ENCODE measurements at places on chromosomes 16 and 17.

DNA sequence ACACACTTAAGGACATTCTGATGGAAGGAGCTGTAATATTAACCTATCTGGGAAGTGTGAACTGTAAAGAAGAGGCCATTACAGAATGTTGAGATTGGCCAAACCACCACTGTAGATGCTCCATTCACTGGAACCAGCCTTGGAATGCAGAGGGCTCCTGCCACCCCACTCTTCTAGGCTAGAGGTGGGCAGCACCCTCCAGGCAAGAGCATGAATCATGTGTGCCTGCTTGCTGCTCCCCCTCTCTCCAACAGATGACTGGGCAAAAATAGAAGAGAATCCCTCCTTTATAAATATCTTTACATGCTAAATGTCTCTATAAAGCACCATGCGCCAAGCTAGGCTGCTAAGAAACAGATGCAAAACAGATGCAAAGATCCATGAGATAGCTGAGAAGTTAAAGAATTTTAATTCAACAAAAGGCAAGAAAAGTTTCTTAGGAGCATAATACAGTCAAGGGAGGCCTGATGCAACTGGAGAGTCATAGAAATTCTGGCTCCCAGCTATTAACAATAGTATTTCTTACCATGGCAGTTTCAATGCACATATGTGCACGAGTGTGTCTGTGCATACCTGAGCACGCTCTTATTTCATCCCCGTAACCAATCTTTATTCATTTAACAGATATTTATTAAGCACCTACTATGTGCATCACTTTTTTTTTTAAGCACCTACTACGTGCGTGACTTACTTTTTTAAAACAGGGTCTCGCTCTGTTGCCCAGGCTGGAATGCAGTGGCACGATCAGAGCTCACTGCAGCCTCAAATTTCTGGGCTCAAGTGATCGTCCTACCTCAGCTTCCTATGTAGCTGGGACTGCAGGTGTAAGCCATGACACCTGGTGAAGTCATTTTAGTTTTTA, 53.6 kb downstream of the GRIN2A start:
- no peak for DNase-seq

GRCh38 chr17:48998587-48999440, 1.6 kb downstream of the IGF2BP1 start:
- no peak for DNase-seq

DNA sequence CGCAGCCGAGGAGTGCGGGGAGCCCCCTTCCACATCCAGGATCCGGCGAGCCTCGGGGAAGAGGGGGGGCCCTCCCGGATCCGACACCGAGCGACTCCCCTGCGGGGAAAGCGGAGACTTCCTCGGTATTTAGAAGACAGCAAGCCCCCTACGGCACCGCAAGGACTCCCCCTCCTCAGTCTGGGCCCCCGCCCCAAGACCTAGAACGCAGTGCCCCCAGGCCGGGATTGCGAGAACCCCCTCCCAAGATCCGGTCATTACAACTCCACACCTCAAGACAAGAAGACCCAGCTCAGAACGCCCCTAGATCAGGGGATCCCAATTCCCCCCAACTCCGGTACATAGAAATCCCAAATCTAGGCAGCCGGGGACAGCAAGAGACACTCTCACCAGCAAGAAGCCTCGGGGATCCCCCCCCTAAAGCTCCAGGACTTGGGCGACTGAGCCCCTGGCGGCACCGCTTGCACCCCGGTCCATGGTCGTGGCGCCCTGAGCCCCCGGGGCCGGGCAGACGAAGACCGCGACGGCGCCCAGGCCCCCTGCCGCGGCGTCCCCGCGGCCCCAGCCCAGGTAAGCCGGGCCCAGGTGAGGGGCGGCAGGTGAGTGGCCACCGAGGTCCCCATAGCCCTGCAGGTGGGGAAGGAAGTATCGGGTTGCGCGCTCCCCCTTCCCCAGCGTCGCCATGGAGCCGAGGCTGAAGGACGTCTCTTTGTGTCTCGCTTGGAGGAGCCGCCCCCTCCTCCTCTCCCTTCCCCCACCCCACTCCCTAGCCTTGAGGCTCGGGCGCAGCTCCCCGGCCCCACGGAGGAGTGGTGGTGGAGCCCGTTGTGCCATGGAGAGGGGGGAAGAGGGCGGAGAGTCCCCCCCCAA, 641 bp downstream of the SBK1 start:
- peak; percentile 64 for DNase-seq

DNA sequence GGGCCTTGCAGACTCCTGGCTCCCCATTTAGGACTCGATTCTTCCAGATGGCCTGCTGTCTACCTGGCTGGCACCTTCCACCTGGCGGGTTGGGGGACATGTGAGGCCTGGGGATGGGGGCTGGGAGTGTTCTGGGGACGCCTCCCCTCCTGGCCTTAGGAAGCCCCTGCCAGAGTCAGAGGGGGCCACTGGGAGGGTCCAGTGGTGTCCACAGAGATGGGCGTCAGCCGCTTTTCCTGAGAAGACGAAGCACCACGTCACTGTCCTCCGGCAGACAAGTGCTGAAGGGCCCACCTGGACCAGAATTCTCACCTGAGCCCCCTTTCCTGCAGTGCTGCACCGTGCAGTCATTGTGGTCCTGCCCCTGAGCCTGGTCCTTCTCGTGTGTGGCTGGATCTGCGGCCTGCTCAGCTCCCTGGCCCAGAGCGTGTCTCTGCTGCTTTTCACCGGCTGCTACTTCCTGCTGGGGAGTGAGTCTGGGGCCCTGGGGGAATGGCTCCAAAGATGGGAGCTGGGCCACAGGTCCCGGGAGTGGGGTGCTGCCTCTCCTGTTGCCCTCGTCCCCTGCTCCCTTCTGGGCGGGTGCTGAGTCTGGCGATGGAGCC, 2.9 kb downstream of the TMEM235 start:
- no peak for DNase-seq

DNA sequence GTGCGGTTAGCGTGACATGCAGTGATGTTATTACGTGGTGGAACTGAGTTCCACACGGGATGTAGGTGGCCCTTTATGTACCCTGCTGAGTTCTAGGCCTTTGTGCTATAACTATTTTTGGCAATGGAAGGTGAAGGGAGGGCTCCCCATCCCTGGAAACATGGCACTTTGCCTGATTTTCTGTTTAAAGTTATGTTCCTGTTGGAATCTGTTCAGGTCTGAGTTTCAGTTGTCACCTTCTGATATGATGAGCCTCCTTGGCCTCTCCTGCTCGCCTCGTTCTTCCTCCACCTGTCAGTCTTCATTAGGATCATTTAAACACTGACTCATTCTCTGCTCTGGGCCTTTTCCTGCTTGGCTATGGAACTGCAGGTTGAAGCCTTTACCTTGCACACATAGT, 200.6 kb downstream of the FTO start:
- DNase-seq = no peak

GRCh38 chr17:44361292-44362260, 2.1 kb downstream of the FAM171A2 start:
- peak; percentile 27 for DNase-seq

DNA sequence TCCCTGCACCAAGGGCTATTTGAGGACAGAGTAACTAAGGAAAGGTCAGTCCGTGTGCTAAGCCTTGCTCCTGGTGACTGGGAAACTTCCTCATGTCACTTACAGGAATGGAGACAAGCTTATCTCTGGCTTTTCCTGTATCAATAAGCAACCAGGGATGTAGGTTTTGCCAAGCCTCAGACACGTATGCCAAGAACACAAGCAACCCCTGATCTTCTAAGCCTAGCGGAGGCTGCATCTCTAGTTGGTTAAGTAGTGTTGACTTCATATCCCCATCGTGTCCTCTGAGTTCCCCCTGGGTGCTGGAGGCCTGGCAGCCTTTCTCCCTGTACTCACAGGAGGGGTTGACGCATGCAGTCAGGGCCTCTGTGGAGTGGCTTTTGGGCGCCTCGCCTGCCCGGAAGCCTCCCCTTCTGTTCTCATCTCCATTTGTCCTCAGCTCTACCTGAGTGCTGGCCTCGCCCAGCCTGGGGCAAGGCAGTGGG, 1.4 kb upstream of the C1QTNF1 start:
- no peak for DNase-seq

DNA sequence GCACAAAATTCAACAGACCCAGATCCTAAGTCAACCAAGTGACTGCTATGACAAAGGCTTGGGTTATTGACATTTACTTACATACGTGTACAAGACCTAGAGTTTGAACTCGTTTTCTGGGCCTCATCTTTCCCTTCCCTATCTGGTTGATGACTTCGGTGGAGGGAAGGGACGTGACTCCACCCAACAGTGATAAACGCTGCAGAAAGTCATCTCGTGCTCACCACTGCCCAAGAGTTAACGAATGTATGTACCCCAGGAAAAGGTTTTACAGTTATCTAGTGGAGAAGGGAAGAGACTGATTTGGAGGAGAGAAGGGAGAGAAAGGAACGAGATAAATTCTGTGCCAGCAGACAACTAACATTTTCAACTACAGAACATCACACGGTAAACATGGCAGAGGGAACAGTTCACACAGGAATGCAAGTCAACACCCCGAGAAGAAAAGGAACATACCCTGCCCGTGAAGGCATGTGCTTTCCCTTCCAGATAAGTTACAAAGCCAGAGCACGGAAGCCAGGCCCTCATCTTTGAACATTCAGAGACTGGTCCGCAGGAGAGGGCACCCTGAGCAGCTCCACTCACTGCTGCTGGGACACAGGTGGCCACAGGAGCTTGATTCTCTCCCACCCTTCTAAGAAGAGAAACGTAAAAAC, 13.9 kb upstream of the CYTH1 start:
- no peak for DNase-seq

- no peak for DNase-seq
These were observed 59.2 kb downstream of the CDK5R1 start for GRCh38 chr17:32546031-32546444.

- DNase-seq = no peak
These were observed 9.6 kb downstream of the PSMD7 start for GRCh38 chr16:74305978-74306784.

DNA sequence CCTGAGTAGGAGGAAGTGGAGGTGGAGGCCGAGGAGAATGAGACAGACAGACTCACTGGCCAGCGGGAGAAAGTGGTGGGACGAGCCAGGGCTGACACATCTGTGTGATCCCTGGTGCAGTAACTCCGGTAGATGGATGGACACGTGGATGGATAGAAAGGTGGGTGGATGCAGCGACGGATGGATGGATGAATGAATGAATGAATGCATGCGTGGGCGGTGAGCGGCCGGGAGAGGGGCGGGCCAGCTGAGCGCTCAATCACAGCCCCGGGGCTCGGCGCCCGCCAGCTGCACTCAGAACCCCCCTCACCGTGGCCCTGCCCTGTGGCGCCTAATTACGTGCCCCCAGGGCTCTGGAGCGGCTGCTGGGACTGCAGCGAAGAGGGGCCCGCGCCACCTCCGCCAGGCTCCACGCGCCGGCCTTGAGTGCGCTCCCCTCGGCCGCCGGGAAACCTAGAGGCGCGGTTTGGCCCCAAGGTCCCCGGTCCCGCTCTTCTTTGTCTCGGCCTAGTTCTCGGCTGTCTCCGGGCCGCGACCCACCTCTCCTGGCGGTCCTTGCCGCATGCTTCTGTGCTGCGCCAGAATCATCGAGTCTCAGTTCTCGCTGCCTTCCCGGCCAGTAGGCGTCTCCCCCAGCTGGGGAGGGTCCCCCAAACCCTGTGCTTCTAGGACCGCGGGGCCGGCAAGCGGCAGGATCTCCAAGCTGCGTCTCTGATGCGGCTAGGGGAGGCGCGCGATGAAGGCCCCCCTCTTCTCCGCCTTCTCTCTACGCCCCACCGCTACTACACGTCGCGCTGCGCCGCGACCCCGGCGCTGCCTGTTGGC, 41.0 kb downstream of the RAI1 start:
- no peak for DNase-seq

DNA sequence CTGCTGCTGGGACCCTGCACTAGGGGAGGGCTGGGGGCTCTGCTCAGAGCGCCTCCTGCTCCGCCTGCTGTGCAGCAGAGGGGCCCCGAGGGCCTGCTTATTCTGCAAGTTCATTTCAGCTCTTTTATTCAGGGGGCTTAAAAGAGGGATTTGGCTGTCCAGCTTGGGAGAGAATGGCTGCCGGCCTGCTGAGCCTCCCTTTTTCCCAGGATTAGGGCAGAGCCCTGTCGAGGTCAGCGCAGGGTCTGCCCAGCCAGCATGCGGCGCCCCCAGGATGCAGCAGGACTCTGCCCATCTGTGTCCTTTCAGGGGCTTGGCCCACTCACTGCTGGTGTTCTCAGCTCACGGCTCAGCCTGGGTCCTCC, 1.1 kb downstream of the SMIM5 start:
- DNase-seq = no peak

- no peak for DNase-seq
These were observed 2.7 kb upstream of the RRAD start for GRCh38 chr16:66927918-66928649.

- no peak for DNase-seq
These were observed 69.8 kb downstream of the TMEM100 start for GRCh38 chr17:55652825-55653224.

- no peak for DNase-seq
These were observed 24.8 kb upstream of the ASGR2 start for GRCh38 chr17:7139400-7139799.

DNA sequence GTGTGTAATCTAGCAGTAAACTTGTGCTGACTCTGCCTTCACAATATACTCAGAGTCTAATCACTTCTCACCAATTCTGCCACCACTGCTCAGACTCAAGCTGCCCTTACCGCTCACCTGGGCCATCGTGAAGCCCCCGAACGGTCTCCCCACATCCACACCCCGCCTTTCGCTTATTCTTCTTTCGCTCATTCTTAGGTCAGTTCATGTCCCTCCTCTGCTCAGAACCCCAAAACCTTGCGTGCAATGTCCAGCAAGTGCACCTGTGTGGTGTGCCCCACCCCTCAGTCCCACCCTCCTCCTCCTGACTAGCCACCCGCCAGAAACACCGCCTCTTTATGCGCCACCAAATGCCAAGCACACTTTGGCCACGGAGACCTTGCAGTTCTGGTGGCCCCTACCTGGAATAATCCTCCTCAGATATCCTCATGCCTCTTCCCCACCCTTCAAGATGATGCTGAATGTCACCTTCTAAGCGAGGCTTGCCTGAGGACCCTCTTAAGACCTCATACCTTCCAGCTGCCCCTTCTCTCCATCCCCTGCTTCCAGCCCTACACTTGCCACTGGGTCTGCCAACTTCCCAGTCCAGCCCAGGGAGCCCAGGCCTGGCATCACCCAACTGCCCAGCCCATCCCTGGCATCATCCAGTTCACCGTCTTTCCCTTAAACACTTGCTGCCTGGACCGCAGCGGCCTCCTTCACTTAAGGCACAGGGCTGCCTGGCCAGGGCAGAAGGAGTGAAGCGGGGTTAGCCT, 34.3 kb upstream of the RBFOX3 start:
- DNase-seq = no peak

- no peak for DNase-seq
These were observed 315.8 kb downstream of the BCAS3 start for GRCh38 chr17:60993497-60993896.

GRCh38 chr16:11681556-11681955, 13.3 kb downstream of the SNN start:
- no peak for DNase-seq
